Activated CD4-positive, alpha-beta T cell treated with anti-CD3 and anti-CD28 coated beads, Interleukin-2, Interleukin-6, amounts not matched to agents 100 ng/mL and 50 ng/mL, durations not matched to agents 16 hours and 8 hours (primary cell): ENCODE measurements at places on chromosomes 2 and 18.

GRCh38 chr2:127100251-127101047 lies 6.5 kb downstream of the BIN1 start:
- DNase-seq = no peak

- no peak for DNase-seq
Observed at GRCh38 chr2:24831221-24832072, 38.2 kb downstream of the CENPO start.

GRCh38 chr18:3037423-3037915 lies 24.5 kb upstream of the LPIN2 start:
- DNase-seq = peak; percentile 72

DNA sequence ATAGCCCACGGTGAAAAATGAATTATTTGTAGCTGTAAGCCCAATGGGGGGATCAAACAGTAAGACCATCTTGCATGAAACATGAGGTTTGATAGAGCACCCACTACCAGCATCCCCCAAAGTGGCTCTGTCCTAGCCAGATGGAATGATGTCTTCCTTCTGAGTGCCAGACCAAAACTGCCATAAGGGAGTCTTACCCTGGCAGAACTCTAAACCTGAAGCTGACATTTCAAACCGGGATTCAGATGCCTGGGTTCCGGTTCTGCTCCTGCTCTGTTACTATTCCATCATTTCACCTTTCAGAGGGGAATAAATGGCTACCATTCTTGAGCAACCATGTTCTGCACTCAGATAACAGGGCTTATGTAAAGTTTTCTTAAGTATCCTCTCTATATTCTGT lies 67.4 kb downstream of the MYO3B start:
- DNase-seq = no peak

DNA sequence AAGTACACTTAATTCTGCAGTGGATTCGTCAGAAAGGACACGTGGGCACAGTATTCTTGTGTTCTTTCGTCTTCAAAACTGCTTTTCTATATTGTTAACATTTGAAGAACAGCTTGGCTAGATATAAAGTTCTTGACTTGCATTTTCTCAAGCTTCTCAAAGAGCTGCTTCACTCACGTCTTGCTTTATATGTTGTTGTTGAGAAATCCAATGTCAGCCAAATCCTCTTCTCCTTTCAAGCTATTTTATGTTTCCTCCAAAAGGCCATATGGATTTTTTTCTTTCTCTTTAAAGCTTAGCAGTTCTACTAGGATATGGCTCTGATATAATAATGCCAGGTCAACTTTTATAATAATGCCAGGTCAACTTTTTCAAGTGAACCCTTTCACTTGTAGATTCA lies 65.5 kb upstream of the CYP1B1 start:
- DNase-seq = no peak

- no peak for DNase-seq
Observed at GRCh38 chr2:37654932-37655841, 16.3 kb downstream of the CDC42EP3 start.

GRCh38 chr18:39346916-39347315 lies 1781.3 kb upstream of the CELF4 start:
- DNase-seq = no peak

GRCh38 chr18:58223717-58224424 lies 179.8 kb downstream of the NEDD4L start:
- no peak for DNase-seq

DNA sequence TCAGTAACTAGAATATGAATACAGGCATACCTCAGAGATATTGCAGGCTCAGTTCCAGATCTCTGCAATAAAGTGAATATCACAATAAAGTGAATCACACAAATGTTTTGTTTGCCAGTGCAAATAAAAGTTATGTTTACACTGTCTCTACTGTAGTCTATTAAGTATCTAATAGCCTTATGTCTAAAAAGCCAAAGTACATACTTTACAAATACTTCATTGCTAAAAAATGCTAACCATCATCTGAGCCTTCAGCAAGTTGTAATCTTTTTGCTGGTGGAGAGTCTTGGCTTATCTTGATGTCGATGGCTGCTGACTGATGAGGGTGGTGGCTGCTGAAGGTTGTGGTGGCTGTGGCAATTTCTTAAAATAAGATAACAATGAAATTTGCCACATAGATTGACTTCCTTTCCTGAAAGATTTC lies 159.4 kb downstream of the MYO1B start:
- no peak for DNase-seq

GRCh38 chr2:97844311-97844859 lies 131.0 kb downstream of the ZAP70 start:
- no peak for DNase-seq

- DNase-seq = no peak
Observed at GRCh38 chr18:10377956-10378355, 76.5 kb upstream of the APCDD1 start.

DNA sequence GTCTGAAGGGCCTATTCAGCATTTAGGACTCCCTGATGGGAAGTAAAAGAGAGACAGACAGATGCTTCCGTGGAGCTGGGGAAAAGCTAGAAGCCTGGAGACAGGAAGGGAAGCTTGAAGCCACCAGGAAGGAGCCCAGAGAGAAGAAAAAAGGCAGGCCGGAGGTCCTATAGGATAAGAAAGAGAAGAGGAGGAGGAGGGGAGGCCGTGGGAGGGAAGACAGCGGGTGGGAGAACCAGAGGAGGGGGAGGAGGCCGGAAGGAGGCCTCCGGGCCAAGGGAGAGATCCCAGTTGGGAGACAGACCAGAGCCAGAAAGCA lies 107.1 kb upstream of the PKDCC start:
- DNase-seq = no peak

DNA sequence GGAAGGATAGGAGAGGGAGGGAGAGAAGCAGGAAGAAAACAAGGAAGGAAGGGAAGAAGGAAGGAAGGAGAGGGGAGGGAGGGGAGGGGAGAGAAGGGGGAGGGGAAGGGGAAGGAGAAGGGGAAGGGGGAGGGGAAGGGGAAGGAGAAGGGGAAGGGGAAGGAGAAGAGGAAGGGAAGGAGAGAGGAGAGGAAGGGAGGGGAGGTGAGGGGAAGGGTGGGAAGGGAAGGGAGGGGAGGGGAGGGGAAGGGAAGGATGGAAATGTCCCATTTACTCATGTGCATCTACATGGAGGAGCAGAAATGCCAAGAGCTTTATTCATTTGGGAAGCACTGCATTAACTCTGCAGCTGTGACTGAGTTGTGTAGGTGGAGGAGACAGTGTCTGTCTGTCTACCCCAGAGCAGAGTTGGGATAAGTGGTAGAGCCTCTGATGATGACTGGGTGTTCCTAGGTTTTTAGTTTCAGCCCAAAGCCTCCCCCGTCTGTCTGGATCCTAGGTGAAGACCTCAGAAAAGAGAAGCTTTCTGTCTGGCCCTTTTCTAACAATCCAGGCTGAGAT lies 131.3 kb downstream of the COL6A3 start:
- DNase-seq = no peak

- peak; percentile 17 for DNase-seq
Observed at GRCh38 chr18:44973282-44973681, 292.6 kb downstream of the SETBP1 start.

DNA sequence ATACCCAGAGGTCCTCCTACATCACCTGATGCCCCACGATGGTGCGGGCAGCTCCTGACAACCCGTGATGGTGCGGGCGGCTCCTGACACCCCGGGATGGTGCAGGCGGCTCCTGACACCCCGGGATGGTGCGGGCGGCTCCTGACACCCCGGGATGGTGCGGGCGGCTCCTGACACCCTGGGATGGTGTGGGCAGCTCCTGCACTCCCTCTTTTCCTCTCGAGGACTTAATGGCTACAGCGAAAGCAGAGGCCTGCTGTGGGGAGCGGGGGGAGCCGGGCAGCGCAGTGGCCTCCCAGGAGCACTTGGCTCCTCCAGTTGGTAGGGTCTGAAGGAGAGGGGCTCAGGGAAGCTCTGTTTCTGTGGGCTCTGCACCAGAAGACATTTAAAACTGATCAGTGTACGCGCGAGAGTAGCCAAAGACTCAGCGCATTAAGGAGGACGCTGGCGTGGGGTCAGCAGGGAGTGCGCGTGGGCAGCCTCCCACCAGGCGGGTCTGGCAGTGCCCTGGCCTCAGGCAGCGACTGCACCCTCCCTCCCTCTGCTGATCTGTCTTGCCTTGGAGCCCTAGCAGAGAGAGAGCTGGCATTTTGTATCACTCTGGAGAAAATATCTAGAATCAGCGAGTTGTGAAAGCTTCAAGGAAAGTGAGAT lies 464.5 kb upstream of the MYT1L start:
- no peak for DNase-seq

DNA sequence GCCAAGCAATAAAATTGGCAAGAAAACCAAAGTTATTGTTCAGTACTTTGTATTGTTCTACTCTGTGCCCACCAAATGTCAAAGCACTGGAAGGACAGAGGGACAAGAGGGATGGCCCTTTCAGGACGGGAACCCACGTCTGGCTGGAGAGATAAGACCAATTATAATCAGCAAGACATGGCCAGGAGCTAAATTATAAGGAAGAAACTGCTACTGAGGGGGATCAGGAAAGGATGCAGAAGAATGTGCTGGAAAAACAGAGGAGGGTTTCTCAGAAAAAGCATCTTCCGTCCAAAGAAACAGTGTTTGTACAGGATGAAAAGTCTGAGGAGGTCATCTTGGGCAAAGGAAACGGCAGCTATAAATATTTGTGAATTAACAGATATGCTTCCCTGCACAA lies 46.4 kb upstream of the NARS1 start:
- DNase-seq = no peak

- DNase-seq = no peak
Observed at GRCh38 chr2:182716650-182716979, 558 bp downstream of the DNAJC10 start.

DNA sequence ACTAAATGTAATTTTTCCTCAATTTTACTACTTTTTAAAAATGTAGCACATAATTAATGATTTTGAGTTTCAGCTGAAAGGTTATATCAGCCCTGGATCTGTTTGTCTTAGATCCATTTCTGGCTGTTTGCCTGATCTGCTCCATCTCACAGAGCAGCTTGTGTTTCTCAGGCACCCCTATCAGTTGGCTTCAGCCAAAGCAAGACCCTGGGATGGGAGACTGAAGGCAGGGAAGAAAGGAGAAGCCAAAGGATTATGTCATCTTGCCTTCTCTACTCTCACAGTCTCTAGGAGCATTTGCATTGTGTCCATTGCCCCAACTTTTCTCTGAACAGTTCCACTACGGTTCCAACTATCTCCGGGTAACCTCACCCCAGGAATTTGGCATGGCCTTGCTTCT lies 110.5 kb downstream of the CCDC148 start:
- DNase-seq = no peak

DNA sequence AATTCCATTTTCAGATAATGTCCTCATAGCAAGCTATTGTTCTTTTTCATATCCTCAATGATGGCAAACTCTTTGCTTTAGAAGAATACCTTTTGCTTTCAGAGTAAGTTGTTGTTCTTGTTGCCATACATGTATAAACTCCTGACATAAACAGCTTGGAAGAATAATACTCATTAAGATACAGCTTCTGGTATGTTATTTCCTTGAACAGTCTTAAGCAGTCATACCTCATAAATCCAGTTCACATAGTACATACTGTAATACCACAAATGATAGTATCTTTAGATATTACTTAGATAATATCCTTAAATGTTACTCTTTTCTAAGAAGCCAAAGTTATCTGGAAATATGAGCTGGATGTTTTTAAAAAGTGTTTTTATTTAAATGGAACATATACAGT lies 23.2 kb downstream of the METTL8 start:
- DNase-seq = no peak

GRCh38 chr2:220300806-220301205 lies 673.4 kb downstream of the SLC4A3 start:
- no peak for DNase-seq

DNA sequence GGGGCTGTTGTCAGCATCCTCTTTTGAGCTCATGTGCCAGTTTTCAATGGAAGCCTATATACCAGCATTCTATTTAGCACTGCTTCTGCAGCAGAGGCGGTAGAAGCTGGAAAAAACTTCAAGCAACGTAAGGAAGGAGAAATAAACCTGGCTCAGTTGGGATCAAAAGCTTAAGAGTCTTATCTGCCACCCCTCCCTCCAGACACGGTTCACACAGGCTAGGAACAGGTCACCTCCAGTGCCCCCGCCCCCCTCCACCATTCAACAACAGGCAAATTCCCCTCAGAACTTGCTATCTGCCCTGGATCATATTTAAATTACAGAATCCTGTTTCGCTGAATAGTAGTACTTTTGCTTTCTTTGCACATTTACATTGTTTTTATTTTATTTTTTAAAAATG lies 384.8 kb upstream of the PKDCC start:
- DNase-seq = no peak

- no peak for DNase-seq
Observed at GRCh38 chr2:127575185-127575765, 39.8 kb downstream of the MYO7B start.

DNA sequence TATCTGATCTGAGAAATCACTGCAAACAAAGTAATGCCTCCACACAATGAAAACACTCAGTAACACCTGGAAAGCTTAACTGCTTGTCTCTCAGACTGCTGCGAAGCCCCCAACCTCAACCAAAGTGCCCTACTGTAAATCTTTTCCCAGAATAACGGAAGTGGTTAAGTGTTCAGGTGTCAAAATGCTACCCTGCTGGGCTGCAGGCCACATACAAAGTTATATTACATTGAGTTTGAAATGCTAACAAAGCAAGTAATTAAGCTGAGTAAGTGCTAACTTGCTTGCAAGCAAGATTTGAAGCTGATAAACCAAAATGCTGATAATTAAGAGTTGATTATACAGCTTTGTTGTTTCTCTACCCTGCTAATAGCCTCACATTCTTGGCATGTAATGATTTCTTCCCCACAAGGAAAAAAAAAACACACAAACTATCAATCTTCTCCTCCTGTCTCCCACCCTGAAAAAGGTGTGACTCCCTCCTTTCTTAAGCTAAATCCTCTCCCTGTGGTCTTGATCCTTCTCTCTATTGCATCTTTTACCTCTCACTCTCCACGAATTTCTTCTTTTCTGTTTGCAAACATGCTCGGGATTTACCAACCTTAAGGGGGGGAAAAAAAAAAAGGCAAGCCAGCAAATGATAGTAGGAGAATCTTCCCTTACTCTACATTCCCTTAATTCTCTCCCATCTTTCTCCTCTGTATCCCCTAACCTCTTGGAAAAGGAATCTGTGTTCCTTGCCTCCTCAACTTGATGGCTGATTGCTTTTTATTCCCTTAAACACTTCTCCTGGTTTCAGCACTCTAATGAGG lies 266.8 kb upstream of the SIX3 start:
- DNase-seq = no peak

DNA sequence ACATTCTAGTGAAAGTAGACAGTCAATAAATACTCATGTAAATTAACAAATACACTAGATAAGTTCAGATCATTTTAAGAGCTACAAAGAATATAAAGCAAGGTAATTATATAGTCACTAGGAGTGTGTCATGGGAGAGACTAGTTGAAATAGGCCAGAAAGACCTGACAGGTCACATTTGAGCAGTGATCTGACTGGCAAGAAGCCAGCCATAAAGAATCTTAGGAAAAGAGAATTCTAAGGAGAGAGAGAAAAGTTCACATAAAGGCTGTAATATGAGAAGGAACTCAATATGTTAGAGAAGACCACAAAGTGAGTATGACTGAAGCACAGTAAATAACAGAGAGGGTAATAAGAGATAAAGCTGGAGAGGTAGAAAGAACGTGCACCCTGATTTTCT lies 31.2 kb downstream of the VSNL1 start:
- no peak for DNase-seq
